Jurkat, Clone E6-1 (cell line): ENCODE measurements at places on chromosomes 2 and 18.

DNA sequence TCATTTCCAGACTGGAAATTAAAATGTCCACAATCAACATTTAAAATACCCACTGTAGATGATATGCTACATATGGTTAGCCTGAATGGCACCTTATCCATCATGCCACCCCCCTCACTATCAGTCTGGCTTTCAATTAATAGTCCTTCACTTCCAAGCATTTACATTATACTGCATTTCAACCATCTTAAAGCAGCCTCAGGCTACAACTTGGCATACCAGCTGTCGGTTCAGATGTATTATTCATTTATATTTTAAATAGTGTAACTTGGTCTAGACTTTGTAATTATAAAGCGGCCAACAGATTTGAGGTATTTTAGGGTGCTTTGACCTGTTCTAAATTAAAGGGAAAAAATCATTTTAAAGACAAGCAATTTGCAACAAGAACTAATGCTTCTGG, 2.6 kb downstream of the GCG start:
- DNase-seq: no peak

- DNase-seq: peak; percentile 12
Observed at GRCh38 chr18:50573679-50574078, 13.8 kb downstream of the MAPK4 start.

GRCh38 chr2:162938387-162938786, 99.8 kb upstream of the KCNH7 start:
- no peak for DNase-seq

DNA sequence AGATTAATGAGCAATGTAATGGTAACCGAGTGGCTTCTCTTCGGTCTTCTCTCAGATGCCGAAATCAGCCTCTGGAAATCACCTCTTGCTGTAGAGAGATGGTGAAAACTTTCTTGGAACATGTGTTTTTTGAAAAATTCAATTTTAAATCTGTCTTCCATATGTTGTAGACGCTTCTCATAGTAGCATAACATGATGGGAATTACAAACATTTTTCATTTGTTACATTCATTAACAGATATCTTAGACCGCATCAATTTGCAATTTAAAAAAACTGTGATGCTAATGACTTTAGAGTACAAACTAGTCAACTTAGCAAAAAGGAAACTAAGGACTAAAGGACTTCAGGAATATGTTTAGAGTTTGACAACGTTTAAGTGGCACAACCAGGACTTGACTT, 275.2 kb downstream of the ASXL3 start:
- DNase-seq: no peak
